Fibroblast of the conjunctiva (primary cell): ENCODE measurements at places on chromosomes 3 and 15.

DNA sequence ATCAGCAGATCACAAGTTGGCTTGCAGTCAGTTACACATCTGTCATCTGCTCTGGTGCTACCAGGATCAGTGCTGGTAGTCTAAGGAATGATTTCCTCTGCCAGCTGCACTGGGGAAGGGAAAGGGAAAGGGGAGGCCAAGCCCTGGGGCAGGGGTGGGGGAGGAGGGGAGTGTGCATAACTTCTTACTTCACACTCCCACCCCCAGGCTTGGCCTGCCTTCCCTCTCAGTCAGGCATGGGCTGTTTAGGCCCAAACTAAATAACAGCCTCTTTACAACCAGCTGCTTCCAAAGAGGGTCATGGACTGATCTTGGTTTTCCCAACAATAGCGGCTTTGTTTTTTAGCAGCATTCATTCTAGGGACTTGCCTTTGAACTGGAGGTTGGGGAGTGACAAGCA is 86.1 kb upstream of the PSMD6 start:
- no peak for DNase-seq

GRCh38 chr15:51494411-51495314 is 127.9 kb downstream of the DMXL2 start:
- no peak for DNase-seq

DNA sequence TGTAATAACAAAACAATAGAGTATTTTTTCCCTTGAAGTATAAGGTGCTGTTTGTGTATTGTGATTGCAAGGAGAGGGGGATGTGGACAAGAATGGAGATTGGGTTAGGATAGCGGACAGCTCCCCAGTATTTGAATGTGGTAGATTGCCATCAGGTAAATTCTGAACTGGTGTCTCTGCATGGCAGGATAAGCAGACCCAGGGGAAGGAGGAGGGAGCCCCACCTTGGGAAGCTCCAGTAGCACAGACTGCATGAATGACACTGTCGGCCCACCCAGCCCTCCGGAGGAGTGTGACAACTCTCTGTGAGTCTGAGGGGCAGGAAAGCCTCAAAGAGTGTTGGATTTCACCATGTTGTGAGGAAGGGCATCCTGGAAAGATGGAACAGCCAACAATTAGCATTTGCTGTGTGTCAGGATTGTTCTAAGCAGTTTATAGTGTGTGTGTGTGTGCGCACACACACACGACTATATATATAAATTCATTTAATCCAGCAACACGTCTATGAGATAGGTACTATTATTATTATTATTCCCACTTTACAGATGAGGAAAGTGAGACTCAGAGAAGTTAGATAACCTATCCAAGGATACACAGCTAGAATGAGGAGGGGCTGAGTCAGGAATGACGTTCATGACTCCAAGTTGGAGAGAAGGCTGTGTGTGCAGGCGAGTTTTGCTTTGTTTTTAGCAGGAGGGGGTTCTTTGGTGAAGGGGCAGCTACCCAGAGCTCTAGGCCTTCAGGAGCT is 63.4 kb upstream of the LCTL start:
- no peak for DNase-seq

DNA sequence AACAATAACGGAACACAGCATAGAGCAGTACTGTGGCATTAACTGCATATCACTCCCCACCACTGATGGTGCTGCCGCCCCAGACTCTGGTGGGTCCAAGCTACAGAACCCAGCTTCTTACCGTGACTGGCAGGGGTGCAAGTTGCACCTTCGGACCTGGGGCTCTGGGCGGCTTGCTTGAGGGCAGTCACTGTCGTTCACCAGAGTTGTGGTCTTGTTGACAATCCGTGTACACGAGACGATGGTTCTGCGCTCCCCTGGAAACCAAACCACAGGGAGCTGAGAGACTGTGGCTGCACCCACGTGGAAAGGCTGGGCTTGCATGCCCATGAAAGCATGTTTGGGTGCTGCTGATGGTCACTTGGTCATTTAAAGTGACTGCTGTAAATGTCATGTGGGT is 293.0 kb downstream of the ADAMTS17 start:
- no peak for DNase-seq
